ENCODE measurements at places on chromosomes 4 and X.

DNA sequence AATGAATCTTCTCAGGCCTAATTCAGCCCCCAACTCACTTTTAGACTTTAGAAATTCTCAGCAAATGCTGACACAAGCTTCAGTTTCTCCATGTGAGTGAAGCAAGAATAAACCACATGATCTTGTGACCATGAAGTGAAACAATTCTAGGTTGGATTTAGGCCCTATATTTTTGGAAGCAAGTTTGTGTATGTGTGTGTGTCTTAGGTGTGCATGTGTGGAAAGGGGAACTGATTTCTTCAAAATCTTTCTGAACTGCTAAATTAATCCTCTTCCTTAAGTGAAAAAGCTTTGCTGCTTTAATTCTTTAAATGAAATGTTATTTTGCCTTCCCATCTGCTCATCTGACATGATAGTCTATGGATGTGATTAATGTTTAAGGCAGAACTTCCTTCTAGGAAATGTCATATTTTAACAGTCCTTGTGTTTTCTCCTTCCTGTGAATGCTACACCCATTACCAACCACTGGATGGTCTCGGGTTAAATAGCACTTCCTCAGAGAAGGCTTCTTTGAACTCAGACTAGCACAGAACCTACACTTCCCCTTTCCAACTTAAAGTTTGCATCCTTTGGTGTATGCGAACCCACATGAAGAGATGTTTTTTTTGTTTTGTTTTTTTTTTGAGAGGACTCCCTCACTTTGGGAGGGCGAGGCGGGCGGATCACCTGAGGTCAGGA lies 1.2 kb upstream of the TMEM144 start:
- DNase-seq = no peak

DNA sequence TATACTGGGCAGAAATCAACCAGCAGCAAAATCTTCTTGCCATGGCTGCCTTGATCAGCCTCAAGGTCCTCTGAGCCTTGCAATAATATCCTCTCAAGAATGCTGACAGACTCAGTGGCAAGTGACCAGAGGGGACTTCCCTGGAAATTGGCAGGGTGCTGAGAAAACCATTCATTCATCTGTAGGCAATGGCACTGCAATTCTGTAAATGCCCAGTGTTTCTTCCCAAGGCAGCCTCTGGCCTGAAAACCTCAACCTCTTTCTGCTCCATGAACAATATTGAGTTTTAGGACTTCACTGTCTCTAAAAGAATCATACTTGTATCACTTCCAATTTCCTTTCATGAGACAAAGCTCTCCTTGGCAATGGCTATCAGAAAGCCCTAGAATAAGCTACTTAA lies 754.3 kb upstream of the TENM3 start:
- no peak for DNase-seq

DNA sequence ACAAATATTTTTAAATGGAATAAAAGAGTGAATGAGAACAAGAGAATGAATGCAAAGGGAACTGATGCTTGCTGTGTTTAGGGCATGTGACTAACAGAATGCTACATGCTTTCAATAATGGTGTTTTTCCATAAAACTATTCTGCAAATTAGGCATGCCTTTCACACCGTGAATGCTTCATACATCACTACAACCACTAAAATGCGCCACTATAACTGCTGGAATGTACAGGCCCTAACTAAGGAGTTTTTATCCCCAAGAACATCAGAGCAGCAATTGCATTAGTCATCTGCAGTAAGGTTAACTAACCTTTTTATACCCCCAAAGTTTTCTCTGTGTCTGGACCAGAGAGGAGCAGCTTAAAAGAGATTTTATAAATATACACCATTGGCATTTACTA lies 190.4 kb downstream of the ARAP2 start:
- DNase-seq = no peak

DNA sequence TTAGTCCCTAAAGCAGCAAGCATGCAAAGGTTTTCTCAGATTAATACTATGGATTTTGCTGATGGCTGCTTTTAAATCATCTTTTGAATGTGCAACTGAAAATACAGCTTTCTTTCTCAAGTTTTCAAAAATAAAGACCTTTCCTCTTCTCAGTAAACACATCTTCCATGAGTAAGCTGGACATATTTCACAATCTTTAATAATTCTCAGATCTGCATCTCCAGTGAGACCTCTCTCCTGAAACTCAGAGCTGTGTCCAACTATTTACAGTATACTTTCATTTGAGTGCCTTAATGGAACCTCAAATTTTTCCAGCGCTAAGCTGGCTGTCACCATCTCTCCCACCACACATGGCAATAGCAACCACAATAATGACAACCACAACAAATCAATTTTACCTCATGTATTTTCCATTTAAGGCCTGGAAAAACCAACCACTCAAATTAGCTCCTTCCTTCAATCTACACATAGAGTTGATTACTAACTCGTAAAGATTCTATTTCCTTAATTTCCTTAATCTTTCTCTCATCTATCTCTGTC lies 192.4 kb upstream of the RPL34 start:
- no peak for DNase-seq

- DNase-seq = peak; percentile 32
Observed at GRCh38 chr4:108166038-108166437, 2.7 kb downstream of the LEF1 start.

GRCh38 chr4:168118116-168118655 lies 25.8 kb downstream of the ANXA10 start:
- no peak for DNase-seq

- DNase-seq = no peak
Observed at GRCh38 chr4:134708616-134709015, 507.0 kb upstream of the PABPC4L start.

DNA sequence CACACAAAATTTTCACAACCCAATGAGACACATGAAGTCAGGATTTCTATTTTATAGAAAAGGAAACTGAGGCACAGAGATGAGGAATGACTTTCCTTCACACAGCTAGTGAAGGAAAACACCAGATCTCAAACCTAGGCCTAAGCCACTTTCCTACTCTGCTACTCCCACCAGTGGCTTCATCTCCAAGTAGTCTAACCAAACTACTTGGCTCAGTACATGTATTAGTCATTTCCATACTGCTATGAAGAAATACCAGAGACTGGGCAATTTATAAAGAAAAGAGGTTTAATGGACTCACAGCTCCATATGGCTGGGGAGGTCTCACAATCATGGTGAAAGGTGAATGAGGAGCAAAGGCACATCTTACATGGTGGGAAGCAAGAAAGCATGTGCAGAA lies 196.6 kb downstream of the EVC2 start:
- no peak for DNase-seq

- no peak for DNase-seq
Observed at GRCh38 chrX:477441-478012, 90.8 kb upstream of the PPP2R3B start.

DNA sequence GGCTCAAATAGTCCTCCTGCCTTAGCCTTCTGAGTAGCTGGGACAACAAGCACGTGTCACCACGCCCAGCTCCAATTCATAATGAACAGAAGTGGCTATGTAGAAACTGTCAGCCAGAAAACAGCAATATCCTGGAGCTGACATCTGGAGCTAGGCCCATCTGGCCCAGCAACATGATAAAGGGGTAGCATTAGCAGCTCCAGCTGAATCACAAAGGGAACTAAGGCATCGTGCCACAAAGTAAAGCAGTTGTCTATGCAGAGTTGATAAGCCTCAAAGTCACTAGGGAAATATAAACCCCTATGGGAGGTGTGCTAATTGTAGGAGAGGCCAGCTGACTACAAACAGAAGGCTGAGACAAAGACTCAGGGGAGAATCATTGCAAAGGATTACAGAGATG lies 270.5 kb upstream of the GPC4 start:
- no peak for DNase-seq

DNA sequence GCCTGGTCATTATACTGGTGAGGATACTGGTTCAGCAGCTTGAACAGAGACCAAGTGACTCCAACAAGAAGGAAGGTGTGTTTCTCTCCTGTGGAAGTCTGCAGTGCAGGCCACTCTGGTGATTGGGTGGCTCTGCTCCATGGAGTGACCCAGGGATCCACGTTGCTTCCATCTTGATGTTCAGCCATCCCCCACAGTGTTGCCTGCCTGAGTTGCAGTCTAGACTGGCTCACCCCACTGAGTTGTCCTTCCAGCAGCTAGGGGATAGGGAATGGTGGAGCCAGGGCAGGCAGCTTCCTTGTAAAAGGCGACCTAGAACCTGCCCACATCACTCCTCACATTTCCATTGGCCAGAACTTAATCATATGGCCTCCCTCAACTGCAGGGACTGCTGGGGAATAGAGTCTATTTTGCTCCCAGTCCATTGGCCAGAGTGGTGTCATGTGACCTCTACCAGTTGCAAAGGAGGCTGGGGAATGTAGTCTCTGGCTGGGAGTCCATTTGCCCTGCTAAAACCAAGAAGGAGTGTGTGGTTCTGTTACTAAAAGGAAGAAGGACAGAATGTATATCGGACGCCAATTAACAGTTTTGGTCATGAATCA lies 8.0 kb downstream of the MAN2B2 start:
- DNase-seq = no peak

DNA sequence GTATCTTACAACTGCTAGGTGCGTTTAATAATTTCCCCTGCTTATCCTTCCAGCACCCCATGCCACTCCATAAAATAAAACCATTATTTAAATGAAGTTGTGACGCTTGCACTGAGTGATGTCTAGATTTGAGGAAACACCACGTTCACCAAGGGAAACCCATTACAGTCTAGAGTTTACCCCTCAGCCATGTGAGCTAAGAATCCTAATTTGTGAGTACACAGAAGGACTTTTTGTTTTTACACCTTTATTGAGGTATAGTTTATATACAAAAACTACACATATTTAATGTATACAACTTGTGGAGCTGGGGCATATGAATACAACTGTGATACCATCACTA lies 326.8 kb downstream of the RAPGEF2 start:
- no peak for DNase-seq

Data from stimulated activated CD4-positive, alpha-beta T cell treated with anti-CD3 and anti-CD28 coated beads, Interleukin-4, amount 100 ng/mL, for 4 hours (primary cell).